ENCODE measurements at places on chromosomes 11 and 22.

GRCh38 chr11:61475433-61475832 lies 33.1 kb upstream of the LRRC10B start:
- no peak for DNase-seq

GRCh38 chr11:17287058-17287457 lies 10.5 kb downstream of the NUCB2 start:
- no peak for DNase-seq

- DNase-seq = no peak
Measured at GRCh38 chr22:17368554-17369438, 464 bp upstream of the CECR2 start.

GRCh38 chr22:25085930-25086901 lies 113.4 kb upstream of the CRYBB3 start:
- no peak for DNase-seq

GRCh38 chr11:117239295-117239694 lies 6.8 kb downstream of the RNF214 start:
- no peak for DNase-seq

DNA sequence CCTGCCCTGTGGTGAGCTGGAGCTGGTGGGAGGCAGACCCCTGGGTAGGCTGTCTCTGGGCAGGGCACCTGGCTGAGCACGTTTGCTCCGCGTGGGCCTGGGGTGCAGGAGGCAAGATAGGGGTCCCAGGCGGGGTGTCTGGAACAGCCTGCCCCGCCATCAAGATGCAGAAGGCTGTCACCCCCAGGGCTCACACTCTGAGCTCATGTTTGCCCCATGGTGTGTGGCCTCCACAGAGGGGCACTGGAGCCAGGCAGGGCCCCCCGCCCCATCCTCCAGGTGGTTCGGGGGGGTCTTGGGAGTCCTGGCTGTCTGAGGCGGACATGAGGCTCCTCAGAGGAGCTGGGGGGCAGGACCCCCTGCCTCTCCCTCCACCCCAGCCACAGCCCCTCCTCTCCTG lies 28.9 kb upstream of the CARS1 start:
- DNase-seq = no peak

GRCh38 chr11:1339066-1339675 lies 29.7 kb upstream of the TOLLIP start:
- no peak for DNase-seq

DNA sequence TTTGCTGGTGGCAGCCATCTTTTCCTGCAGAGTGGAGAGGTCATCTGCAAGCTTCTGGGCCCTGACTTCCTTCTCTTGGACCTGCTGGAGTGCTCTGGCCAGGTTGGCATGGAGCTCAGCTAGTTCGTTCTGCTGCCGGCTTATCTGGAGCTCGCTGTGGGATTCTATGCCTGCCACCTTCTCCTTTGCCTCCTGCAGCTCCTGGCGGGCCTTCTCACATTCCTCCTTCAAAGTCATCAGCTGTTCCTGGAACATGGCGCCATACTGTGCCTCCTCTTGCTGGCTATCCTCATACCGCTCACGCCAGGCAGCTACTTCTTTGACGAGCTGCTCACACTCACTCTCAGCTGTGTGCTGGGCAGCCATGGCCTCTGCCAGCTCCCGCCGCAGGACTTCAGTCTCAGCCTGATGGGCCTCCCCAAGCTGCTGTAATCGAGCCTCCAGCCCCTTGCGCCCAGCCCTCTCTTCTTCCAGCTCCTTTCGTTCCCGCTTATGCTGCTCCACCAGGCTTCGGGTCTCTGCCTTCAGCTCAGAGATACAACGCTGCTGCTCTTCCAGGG lies 16.1 kb downstream of the IL18BP start:
- DNase-seq = no peak

DNA sequence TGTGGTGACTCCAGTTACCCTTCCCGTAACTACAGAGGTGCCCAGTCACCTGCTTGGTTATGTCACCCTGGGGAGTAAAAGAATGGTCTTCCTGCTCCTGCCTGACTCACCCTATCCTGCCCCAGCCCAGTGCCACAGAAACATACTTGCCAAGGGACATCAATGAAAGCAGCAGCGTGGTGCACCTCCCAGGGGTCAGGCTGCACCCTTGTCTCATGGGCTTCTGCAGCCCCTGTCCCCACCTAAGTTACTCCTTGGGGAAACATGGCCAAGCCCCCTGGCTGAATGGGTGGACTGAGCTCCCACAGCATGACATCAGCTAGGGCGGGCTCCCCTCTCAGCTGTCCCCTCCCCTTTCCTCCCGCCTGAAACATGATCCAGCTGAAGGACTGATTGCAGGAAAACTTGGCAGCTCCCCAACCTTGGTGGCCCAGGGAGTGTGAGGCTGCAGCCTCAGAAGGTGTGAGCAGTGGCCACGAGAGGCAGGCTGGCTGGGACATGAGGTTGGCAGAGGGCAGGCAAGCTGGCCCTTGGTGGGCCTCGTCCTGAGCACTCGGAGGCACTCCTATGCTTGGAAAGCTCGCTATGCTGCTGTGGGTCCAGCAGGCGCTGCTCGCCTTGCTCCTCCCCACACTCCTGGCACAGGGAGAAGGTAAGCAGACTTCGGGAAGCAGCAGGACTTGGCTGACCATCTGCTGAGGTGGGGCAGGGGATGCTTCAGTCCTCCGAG lies at the start of gene HTR3A:
HTR3A (plus strand) TSS at position 368 of the 730 bp plus-strand sequence; CDS start at position 586, 218 bp downstream.
- DNase-seq = no peak

GRCh38 chr11:76653674-76654284 lies 16.8 kb downstream of the LRRC32 start:
- DNase-seq = no peak

DNA sequence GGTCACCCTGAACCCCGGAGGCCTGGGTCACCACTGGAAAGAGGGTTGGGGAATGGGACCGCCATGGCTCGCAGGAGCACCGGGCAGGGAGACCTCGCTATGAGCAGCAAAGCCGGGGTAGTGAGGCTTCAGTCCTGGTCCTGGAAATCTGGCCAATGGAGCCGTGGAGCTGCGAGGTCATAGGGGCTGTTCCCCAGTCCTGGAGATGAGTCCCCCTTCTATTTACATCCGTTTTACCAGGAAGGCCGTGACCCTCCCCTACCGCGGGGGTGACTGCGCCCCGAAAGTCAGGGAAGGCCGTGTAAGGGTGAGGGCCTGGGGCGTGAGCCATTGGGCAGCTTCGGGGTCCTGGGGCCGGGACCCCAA lies 449 bp downstream of the PIDD1 start:
- no peak for DNase-seq

DNA sequence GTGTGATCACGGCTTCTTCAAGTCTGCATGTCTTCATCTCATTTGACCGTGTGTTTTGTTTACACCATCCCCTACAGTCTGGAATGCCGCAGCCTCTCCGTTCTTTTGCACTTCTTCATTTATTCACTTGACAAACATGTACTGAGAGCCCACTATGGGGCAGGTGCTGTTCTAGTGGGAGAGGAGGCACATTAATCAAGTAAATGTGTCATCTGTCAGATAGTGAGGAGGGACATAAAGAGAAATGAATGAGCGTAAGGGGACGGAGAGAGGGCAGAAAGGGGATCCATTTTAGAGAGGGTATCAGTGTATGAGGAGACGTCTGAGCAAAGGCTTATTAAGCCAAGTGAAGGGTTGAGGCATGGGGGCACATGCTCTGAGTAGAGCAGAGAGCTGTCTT lies 54.0 kb upstream of the CECR2 start:
- no peak for DNase-seq

GRCh38 chr11:102802341-102802740 lies 4.4 kb upstream of the MMP1 start:
- no peak for DNase-seq

DNA sequence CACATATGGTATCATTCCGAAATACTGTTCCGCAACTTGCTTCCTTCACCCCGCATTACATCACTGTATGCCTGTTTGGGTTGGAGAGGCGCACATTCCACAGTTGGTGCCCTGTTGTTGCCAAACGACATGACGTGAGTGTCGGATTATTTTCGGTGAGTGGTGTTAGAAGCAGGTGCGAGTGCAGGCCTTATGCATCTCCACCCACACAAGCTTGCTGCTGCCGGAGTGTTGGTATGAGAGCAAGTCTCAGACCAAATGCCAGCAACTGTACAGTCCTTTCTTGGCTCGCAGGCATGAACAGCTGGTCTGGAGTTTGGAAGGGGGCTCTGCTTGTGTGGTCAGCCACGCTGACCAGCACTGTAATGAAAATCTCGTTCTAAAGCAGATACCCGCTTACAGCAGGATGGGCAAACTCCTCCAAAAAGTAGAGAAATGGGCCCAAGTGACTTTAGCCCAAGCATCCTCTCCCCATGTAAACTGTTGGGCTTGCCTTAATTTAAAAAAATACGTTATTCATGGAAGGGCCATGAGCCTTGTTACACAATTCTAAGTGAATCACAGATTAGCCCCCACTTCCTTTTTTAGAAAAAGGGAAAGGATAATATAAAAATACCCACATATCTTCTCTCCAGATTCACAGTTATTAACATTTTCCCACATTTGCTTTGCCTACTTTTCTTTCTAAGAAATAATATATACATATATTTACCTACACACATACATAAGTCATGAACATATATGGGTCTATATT lies 48.7 kb upstream of the OR9Q1 start:
- DNase-seq = no peak

DNA sequence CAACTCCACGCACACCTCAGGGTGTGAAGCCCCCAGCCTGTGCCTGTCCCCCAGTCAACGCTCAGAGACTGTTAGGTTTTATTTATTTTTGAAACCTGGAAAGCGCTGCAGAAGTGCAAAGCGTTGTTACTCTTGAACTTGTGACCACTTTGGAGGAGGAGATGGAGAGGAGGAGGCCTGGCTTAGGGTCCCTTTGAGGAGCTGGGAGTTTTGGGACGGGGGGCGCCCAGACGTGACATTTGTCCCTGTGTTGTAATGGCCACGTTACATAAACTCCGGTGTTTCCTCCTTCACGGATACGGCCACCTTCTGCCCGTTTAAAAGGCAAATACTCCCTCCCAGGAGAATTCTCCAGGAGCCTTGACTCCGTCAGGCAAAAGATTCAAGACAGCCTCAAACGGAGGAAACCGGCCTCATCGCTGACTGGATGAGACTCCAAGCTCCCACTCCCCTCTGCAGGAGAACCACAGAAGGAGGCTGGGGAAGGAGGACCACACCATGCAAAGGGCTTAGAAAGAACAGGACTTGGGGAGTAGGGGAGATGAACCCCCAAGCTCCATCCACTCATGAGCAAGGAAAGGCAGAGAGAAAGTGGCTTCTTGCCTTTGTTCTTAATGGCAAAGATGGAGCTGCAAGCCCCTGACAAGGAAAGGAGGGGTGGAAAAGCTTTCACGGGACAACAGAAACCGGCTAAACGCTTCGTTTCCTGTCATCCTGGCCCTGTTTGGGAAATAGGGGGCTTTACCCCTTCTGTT lies 630 bp downstream of the PIK3IP1 start:
- no peak for DNase-seq

- DNase-seq = no peak
Measured at GRCh38 chr11:99505316-99505715, 484.6 kb downstream of the CNTN5 start.

GRCh38 chr11:122645847-122646246 lies 9.7 kb upstream of the UBASH3B start:
- DNase-seq = no peak

DNA sequence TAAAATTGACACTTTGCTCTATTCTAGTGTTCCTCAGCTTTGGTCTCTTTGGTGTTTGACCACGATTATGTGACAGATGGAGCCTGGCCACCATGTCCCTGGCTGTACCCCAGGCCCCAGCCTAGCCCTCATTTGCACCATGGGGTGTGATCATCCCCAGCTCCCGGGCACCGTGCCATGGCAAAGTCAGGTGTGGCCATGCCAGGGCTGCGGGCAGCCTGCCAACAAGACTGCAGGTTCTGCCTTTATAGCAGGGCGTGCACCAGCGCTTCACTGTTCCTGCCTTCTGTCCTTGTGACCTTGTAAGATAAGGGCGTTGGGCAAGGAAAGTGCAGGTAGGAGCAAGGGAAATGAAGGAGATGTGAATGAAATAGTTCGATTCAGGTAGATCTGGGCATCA lies 22.4 kb upstream of the APOBEC3A start:
- DNase-seq = no peak

GRCh38 chr11:23063276-23063675 lies 203.0 kb upstream of the CCDC179 start:
- no peak for DNase-seq

- no peak for DNase-seq
Measured at GRCh38 chr11:32375826-32376225, 59.5 kb downstream of the WT1 start.

- DNase-seq = no peak
Measured at GRCh38 chr11:63843041-63843440, 4.1 kb downstream of the MARK2 start.

DNA sequence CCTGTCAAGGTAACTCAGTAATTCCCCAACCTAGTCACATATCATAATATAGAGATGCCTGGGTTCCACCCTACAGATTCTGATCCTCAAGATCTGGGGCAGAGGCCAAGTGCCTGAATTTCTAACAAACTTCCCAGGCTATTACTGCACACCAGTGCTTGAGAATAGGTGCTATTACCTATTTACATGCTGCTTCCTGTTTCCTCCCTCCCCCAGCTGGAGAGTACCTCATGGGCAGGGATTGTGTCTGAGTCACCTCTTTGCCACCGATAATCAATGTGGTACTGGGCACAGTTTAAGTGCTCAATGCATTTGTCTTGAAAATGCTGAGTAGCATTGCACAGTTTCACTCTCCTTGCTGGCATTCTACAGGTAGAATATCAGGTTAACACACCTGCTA lies 582.2 kb upstream of the CADM1 start:
- DNase-seq = no peak

DNA sequence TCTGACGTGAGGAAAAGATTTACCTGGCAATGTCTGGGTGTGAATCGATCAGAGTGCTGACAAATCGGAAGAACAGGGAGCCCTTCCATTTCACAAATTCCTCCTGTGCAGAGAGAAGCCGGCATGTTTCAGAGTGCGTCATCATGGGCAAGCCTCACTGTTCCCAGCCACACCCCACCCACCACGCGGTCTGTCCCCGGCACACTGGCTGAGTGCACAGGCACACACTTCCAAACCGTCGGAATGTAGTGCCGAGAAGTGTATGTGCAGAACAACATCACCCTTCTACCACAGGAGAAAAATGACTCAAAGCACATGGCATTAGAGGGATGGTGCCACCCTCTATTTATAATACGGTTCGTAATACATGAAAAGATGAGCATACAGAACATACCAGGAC lies 47.5 kb downstream of the NCAPD3 start:
- no peak for DNase-seq

DNA sequence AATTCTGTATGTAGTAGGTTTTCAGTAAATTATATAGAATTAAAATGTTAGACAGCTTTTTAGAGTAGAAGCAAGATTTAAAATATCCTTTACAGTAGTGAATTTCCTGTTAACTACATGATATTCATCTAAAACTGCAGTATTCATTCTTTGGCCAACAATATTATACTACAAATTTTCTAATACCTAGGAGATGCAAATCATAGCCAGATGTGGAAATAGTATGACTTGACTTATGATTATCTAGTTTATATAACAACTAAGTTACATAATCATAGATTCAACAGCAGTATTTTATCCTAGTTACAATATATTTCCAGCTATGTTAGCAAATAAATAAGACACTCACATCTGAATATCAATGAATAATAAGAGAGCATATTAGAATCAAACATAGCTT lies 163.2 kb downstream of the MSANTD4 start:
- DNase-seq = no peak

- DNase-seq = no peak
Measured at GRCh38 chr11:86201371-86201884, 43.1 kb upstream of the EED start.

GRCh38 chr11:43504316-43504950 lies 145.7 kb downstream of the TTC17 start:
- no peak for DNase-seq

GRCh38 chr11:9774591-9775397 lies 110.9 kb downstream of the SWAP70 start:
- DNase-seq = no peak

GRCh38 chr22:29022101-29022817 lies 39.4 kb downstream of the C22orf31 start:
- DNase-seq = no peak
